ENCODE measurements at places on chromosomes 5 and 9.

DNA sequence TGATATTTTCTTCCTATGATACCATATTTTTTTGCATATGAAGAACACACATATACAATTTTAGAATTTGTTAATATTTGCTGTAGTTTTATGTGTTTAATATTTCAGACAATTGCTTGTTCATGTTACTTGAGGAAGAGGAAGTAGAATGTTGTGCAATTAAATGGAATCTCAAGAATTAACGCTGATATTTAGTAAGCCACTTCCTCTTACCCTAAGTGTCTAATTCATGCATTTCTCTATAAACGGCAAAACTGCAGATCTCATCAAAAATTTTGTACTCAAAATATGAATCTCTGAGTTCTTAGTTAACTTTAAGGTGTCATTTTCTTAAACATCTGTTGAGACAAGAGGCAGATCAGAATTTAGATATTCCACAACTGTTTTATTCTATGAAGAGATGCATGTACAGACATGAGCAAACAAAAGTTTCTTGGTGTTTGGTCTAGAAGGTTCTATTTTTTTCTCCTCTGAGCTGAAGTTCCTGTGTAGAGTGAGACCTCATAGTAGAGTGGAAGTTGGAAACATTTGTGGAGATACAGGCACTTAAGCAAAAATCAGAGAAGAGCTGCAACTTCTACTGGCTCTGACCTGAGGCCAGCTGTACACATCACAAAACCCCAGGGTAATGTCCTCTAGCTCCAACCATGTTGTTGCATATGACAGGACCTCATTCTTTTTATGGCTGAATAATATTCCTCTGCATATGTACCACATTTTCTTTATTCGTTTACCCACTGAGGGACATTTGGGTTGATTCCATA lies 16.6 kb upstream of the TGFBI start:
- no peak for DNase-seq

- no peak for DNase-seq
Measured at GRCh38 chr9:13088720-13089427, 190.6 kb downstream of the MPDZ start.

- no peak for DNase-seq
Measured at GRCh38 chr9:16213781-16214515, 656.5 kb downstream of the BNC2 start.

GRCh38 chr5:141992349-141992963 lies 20.4 kb downstream of the GNPDA1 start:
- DNase-seq: peak; percentile 38

DNA sequence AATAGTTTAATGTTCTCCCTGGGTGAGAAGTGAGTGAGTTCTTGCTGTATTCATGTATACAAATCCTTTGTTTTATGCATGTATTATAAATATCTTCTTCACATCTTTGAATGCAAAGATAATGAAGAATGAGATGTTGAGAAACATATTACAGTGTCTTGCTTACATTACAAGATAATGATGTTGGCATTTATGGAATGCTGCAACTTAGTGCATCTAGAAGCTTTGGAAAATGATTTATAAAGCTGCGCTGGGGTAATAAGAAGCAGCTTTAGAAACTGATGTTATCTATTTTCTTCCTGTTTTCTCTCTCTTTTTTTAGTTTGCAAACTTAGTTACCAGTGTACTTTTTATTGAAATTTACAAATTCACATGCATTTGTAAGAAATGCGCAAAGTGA lies 673.4 kb downstream of the KCTD16 start:
- DNase-seq: no peak

DNA sequence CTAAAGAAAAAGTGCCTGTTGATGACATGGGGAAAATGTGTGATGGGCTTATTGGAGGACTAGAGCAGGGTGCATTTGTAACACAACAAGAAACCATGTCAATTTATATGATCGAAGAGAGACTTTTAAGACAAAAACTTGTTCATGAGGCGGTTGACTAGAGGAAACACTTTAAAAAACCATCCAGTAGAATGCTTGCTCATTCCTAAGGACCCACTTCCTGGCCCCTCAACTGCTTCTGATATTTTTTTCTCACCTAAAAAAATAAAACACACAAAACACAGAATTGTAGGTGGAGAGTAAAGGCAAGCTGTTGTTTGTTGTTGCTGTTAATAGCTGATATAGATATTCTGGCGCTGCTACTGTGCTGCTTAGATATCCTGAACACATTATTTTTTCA lies 50.6 kb downstream of the SPIN1 start:
- no peak for DNase-seq

DNA sequence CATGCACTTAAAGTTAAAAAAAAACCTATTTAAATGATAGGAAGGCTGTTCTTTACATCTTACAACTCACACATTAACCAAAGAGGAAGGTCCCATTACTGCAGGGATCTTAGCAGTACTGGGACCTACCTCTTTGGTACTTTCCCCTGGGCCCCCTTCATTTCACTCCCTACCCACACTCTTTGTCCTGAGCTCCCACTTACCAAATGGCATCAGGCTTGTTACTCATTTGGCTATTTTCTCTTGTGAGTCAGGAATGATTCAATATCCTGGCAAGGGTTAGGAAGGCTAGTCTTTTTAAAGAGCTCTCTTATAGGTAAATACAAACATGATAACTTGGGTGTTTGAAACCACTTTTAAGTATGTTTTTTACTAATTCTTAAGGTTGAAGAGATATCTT lies 117.4 kb upstream of the ELL2 start:
- no peak for DNase-seq

GRCh38 chr5:141814064-141814964 lies 63.9 kb downstream of the PCDH1 start:
- no peak for DNase-seq

DNA sequence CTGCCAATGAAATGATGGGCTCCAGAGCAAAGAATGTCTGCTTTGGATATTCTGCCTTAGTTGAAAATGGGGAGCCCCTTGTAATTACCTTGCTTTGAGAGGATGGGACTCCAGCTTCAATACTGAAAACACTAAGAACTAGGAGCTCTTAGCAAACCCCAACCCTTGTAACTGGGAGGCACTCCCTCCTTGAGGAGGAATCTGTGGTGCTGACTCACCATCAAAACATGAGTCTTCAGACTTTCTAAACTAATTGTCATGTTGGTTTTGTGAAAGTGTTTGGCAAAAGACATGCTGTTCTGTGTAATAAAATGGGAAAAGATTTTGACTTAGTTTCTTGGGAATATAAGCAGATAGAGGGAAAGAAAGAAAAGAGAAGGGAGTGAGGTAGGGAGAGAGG lies 91.9 kb upstream of the PTPRD start:
- no peak for DNase-seq

- no peak for DNase-seq
Measured at GRCh38 chr5:18113721-18114120, 479.5 kb downstream of the TAF11L14 start.

GRCh38 chr5:56774957-56775356 lies 40.4 kb upstream of the MAP3K1 start:
- no peak for DNase-seq

DNA sequence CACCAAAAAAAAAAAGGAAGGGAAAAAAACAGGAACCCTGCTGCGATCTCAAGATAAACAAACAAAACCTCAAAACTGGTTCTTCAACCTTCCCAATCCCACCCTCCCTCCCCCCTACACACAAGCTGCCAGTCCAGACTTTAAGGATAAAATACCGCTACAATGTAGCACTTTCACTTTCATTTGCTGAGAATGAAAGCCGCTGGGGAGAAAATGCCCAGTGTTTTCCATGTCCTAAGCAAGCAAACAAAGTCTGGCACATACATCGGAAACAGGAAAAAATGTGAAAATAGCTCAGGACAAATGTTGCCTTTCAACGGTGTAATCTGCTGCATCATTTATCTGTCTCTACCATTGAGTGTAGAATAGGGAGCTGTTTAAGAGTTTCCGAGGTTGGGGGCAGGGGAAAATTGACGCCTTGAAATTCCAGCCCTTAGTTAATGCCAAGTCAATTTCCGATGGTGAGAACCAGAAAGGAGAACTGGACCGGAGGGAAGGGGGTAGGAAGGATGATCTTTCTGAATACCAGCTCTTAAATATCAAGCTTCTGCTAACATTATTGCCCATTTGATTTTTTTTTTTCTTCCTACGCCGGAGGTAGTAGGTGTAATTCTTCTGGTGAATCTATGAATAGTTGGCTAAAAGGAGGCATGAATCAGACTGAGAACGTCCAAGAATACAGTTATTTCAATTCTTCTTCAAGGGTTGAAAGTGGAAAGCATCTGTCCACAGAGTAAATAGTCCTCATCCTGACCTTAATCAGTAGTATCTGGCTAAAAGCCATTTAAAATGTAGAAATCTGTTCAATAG lies 1.2 kb upstream of the ADAMTS6 start:
- DNase-seq: no peak

DNA sequence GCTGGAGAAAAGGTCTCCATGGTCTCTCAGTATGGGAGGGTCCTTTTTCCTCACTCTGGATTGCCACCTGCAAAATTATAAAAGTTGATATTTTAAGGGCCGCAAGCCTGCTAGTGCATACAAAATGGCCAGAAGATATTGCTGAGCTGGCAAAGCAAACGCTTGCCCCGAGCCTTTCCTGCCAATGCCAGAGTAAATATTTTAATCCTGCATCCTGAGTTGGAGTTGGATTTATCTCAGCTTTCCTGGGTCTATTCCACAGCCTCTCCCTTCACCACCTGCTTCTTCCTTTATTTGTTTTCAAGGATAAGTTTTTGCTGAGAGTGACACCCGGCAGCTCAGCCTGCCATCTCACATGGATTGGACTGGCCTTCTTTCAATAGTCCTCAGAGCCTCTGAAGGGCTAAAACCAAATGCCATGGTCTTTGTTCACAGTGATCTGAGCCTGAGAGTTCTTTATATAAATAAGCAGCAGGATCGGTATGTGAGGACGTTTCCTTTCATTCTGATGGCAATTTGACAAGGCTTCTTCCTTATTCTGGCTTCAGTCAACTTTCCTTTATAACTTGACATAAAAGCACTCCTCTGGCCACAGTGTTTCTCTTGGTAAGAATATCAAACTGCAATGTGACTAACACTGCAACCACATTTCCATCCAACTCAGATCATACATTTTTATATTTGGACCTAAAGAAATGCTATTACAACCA lies 170.1 kb downstream of the ADAMTS12 start:
- no peak for DNase-seq

GRCh38 chr9:76608575-76609273 lies 149.7 kb downstream of the GCNT1 start:
- no peak for DNase-seq

DNA sequence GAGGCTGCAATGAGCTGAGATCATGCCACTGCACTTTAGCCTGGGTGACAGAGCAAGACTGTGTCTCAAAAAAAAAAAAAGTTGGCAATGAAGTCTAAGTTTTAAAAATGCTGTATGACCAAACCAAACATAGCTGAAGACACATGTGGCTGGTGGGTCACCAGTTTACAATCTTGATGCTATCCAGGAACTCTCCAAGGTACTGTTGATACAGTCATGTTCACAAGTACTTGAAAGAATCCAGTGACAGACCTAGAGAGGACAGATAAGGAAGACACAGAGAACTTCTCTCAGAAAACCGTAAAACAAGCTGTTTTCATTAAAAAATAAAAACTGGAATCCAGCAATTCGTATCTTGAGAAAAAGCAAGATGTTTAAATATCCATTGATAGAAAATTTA lies 95.7 kb downstream of the ACTBL2 start:
- no peak for DNase-seq

DNA sequence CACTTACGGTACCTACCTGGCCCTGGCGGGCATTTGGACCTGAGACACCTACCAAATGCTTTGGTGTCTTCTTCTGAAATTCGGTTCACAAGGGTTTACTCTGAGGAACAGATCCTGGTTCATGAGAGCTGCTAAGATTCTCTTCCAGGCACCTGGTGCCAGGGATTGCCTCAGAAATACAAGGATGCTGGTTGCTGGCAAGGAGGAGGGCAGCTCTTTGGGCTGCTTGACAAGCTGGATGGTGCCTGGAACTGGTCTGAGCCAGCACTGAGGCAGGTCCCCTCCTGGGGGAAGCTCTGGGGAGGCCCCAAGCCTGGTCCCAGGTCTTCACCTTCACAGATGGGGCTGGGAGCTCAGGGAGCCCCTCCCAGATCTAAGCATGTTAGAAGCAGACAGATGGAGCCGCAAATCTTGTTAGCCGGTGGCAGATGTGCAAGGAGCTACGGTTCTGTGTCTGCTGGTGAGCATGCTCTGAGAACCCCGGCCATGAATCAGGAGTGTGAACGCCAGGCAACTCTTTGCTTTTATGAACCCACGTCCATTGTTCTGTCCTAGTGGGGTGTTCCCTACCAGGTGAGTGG lies 16.3 kb downstream of the FABP6 start:
- DNase-seq: no peak

DNA sequence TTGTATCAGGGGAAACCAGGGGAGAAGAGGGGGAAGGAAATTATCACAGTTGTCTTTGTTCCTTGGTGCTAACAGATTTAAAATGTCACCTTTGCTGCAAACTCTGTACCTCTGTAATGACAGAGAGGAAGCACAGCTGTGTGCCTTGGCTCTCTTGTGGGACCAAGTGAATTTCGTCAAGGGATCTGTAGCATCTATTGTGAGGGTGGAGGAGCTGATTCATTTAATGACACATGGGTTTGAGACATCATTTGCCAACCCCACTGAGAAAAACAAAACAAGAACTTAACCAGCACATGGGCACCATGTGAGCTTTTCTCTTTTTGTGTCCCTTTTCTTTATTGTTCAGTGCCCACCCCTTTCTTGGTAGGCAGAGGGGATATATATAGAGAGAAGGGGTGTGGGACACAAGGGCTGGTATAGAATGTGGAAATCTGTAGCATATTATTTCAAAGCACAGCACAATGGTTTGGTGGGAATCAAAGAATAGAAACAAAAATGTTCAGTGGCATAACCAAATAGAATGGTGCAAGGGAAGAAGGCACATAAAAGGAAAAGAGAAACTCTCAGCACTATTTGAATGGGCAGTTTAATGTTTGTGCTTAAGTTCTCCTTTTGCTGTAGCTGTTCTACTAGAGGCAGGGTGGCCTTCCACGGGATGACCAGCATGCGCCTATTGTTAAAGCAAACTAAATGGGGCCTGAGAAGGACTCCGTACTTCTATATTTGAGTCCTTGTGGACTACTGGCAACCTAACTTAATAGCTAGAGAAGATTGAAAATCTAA lies 63.3 kb downstream of the LIX1 start:
- no peak for DNase-seq

DNA sequence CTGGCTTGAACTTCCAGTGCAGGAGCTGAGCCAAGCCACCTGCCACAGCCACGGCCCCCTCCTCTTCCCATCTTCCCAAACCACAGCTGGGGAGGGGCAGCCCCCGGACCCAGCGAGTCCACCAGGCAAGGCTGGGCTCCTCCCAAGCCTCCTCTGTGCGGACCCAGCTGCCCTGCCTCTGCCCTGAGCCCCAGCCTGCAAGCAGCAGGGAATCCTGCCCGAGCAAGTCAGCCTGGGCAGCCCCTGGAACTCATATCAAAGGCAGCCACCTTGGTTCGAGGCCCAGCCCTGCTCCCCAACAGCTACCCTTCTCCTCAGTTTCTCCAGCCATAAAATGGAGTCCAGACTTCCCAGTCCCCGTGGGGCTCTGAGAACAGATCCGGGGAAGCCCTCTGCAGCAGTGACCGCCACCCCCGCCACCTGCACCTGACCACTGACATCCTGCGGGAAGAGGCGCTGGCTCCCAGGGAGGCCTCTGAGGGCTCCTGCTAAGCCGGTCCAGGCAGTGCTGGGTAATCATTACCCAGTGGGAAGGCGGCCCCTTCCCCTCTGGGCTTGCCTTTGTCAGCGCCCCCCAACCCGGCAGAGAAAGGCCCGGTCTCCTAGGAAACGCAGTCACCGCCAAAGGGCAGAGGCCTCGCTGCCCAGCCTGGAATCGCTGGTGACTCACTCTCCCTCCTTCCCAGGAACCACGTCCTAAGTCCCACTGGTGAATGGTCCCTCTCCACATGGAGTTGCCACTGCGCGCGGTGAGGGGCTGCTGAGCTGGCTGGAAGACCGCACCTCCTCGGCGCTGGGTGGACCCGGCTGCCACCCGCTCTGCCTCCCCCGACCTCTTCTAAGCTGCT lies 1.5 kb downstream of the VAV2 start:
- DNase-seq: no peak

Measured in T-helper 22 cell (primary cell).